Inflammatory macrophage treated with lipopolysaccharide for 4 hours (primary cell): ENCODE measurements at places on chromosomes 2 and 18.

- DNase-seq = no peak
Observed at GRCh38 chr18:22106536-22107292, 62.7 kb upstream of the GATA6 start.

DNA sequence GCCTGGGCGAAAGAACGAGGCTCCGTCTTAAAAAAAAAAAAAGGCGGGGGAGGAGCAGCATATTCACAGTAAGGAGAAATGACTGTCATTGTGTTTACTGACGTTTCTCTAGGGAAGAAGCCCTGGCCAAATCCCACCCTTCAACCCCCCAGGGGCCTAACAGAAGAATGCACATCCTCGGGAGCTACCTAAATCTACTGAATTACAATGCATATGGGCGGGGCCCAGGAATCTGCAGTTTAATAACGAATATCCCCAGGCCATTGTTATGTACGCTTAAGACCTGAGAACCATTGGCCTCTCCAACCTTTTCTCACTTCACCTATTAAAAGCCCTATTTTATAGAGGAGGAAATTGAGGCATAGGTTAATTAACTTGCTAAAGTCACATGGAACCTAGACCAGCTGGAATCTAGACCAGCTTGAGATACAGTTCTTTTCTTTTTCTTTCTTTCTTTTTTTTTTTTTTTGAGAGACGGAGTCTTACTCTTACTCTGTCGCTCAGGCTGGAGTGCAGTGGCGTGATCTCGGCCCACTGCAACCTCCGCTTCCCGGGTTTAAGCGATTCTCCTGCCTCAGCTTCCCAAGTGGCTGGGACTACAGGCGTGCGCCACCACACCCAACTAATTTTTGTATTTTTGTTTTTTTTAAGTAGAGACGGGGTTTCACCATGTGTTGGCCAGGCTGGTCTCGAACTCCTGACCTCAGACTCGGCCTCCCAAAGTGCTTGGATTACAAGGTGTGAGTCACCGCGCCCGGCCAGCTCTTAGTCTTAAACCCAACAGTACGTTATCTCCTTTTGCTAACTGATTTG, 708 bp upstream of the RIF1 start:
- no peak for DNase-seq

DNA sequence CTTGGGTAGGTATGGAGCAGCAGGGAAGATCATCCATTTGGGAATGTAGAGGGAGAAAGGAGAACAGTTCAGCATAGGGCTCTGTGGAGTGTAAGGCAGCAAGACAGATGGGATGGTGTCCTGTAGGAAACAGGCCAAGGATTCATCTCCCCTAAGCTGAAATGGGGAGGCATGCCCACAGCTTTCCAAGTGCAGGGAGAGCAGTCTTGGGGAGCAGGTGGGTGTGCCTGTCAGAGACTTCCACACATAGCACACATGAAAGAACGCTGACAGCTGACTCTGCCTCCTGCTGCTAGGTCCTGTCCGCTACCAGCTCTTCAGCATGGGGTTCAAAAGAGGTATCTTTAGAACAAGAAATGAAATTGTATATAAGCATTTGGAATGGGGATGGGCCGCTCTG, 9.0 kb downstream of the SETBP1 start:
- DNase-seq = no peak

- no peak for DNase-seq
Observed at GRCh38 chr2:136362676-136363390, 244.9 kb upstream of the CXCR4 start.

- no peak for DNase-seq
Observed at GRCh38 chr2:183671233-183671632, 547.0 kb downstream of the NUP35 start.

DNA sequence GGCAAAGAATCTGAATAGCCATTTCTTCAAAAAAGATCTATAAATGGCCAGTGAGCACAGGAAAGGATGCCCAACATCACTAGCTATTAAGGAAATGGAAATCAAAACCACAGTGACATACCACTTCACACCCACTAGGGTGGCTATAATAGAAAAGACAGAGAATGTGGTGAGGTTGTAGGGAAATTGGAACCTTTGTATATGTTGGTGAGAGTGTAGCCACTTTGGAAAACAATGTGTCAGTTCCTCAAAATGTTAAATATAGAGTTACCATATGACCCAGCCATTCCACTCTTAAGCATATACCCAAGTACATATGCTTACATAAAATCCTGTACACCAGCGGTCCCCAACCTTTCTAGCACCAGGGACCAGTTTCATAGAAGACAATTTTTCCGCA, 152.8 kb downstream of the SMAD2 start:
- peak; percentile 72 for DNase-seq

DNA sequence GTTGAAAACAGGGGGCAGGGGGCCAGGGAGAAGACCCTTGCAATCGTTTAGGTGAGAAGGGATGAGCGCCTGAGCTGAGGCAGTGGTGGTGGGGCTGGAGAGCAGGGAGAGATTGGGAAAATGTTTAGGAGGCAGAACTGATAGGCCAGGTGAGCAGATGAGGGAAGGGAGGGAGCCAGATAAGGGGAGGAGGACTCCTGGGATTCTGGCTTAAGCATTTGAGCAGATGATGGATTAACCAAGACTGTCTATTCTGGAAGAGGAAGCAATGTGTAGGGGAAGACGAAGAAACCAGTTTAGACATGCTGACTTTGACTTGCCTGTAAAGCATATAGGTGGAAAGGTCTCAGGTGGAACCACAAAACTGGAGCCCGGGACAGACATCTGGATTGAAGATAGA, 49.9 kb upstream of the ASPRV1 start:
- no peak for DNase-seq

DNA sequence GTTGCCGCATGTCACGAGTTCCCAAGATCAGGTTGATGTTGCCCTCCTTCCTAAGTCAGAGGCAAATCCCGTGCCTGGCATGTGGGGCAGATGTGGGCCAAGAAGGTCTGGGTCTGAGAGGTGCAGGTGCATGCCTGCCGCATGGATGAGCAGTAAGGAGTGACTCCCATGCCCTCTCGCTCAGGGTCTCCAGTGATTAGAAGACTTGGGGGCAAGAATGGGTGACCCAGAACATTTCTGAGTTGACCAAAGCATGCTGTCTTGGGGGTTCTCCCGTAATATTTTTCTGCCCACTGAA, 120.6 kb upstream of the HDAC4 start:
- no peak for DNase-seq

GRCh38 chr18:32026491-32027086, 8.0 kb downstream of the RNF125 start:
- no peak for DNase-seq

GRCh38 chr18:50663626-50664441, 103.9 kb downstream of the MAPK4 start:
- no peak for DNase-seq

DNA sequence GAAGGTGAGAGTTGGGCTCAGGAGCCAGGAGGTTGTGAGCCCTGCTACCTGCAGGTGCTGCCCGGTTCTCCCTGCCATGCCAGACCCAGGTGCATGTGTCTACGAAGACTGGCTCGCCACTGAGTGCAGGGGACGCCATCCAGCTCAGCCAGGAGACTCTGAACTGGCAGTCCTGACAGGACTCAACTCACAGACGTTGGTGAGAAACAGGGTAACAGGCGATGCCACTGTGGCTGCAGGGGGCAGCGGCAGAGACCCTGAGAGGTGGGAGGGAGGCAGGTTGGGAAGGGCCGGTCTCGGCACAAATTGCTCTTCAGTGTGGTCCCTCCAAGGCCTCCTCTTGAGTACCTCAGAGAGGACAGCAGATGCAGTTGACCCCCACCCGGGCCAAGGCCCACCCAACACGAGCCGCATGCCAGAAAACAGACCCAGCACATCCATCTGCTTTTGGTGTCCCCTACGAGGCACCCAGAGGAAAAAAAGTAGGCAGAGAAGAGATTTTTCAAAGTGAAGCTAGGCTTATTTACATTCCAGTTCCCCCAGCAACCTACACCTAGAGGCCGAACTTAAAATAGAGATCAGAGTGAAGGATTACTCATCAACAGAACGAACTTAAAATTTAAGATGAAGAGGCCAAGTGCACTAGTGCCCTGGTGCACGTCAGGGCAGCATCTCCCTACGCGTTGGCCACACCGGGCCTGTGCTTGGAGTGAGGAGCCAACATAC, 184.8 kb downstream of the SEPTIN10 start:
- DNase-seq = no peak

DNA sequence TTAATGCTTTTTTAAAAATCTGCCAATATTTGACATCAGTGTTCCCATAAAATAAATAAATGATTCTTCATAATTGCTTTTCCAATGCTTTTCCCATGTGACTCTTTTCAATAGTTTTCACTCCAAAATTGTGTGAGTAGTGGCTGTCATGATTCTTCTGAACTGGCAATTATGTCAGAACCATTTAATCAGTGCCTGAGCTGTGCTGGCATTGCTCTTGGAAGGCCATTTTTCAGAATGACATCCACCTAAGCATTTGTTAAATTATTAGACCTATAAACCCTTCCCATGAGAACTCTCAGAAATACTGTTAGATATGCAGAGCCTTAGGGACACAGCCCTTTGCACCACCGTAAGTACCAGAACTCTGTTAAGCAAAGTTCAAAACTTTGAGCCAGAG, 334.9 kb upstream of the RAB12 start:
- no peak for DNase-seq

DNA sequence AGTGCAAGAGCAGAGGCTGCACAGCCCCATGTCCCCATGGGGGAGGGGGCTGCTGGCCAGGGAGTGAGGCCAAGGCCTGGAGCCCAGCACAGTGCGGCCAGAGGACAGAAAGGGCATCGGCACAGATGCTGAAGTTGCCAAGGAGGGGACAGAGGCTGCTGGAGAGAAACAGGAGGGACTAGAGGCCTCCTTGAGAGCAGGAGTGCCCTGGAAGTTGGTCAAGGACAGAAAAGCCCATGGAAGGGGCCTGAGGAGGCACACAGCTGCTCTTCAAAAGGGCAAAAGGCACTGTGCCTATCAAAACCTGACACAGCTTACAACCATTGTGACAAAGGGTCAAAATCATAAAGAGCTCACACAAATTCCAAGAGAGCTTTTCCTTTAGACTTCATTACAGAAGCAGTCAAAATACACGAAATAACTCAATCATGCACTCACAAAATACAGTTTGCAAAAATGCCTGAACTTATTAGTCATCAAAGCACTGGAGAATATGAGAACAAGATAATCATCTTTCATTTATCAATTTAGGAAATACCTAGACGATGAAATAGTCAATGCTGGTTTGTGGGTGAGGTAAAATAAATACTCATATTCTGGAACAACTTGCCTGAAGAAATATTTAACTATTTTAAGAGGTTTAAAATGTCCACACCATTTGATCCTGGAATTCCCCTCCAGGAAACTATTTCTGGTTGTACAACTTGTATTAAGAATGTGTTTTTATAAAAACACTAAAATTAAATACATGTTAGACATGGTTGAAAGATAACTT, 79.6 kb downstream of the USP40 start:
- DNase-seq = no peak

DNA sequence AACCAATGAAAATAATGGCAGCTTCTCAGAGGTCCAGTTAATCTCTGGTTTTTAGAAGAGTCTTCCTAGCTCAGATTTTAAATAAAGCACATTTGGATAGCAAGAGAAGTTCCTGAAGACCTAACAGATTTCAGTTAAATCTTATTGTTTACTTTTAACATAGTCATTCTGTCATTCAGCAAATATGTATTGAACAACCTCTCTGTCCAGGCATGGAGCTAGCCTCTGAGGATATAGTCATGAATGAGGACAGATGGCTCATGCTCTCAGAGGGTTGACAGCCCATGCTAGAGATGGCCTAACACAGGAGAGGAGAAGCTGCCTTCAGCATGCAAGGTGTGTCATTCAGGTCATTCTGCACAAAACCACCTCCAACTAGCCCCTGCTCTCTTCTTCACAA, 6.2 kb downstream of the CCBE1 start:
- no peak for DNase-seq

- DNase-seq = no peak
Observed at GRCh38 chr2:41722668-41723369, 325.0 kb upstream of the PKDCC start.

DNA sequence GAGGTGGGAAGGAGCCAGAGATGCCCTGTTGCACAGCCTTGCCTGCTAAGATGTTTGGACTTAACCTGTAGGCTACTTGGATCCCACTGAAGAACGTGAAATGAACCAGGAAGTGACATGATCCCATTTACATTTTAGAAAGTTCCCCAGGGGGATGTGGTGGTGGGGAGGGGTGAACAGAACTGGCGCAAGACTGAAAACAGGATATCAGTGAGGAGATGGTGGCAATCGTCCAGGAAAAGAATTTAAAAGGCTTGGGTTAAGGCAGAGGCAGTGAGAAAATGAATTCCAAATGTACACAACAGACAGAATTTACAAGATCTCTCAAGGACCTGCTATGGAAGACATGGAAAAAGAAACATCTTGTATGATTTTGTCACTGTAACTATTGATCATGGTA, 42.3 kb downstream of the SULT1C2 start:
- no peak for DNase-seq

DNA sequence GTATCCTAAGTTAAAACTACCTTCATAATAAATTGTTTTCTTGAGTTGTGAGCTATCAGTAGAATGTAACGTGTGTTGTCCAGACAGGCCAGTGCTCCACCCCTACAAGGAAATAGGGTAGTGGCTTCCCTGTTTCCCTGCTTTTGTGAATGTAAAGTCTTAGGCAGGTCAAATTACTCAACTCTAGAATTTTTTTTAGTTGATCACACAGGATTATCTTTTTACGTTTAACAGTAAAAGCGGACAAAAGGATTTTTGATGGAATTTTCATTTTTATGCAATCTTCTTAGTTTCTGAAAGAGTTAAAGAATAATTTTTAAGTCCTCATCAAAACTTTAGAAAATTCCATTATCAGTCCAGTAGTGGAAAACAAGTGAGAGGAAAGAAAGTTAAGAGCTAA, 38.2 kb downstream of the GPD2 start:
- peak; percentile 53 for DNase-seq

DNA sequence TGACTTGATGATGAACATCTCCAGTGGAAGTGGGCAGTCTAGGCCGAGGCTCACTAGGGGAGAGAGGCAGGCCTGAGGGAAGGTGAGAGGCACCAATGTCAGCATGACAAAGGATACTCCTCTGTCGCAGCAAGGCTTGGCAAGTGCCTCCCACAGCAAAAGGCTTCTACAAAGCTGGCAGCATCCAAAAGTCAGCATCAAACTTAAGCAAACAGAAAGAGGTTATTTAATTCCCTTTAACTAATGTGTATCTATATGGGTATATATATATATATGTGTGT, 41.6 kb downstream of the NIFK start:
- DNase-seq = no peak

GRCh38 chr2:80473069-80473468, 168.5 kb upstream of the LRRTM1 start:
- DNase-seq = no peak

GRCh38 chr2:196980001-196980400, 53.5 kb upstream of the PGAP1 start:
- DNase-seq = no peak

GRCh38 chr2:240995041-240996021, 3.1 kb upstream of the SNED1 start:
- no peak for DNase-seq

GRCh38 chr2:105509269-105510086, 110.6 kb upstream of the FHL2 start:
- no peak for DNase-seq
